ENCODE measurements at places on chromosomes 13 and 19. TPM values are rescaled to one million over a fixed set of nuclear protein-coding genes. Genes with fewer than 3 reads are reported as not detected.

Gene KIR3DL2
- total RNA-seq = not detected

Gene KLK4
- total RNA-seq = not detected

Gene C19orf47
- 18.0 TPM for total RNA-seq

Gene FFAR1
- not detected for total RNA-seq

Gene MATK
- total RNA-seq = 25.1 TPM

Gene PSG7
- not detected for total RNA-seq

Gene S1PR5
- total RNA-seq = not detected

Gene CEACAM20
- total RNA-seq = not detected

Gene ZNF816
- total RNA-seq = 12.2 TPM

Gene GAS6
- total RNA-seq = 27.7 TPM

Gene GRK1
- total RNA-seq = 0.46 TPM

Gene SIGLEC5
- total RNA-seq = 0.23 TPM

Gene RNF113B
- total RNA-seq = not detected

Gene NLRP7
- not detected for total RNA-seq
